Upper lobe of left lung (tissue), 6 donors: ENCODE measurements at places on chromosomes 11 and 22. TPM values are rescaled to one million over a fixed set of nuclear protein-coding genes. Genes with fewer than 3 reads are reported as not detected.

GRCh38 chr22:35204807-35205775, 52.2 kb upstream of the HMGXB4 start:
- no peak for DNase-seq
- H3K36me3 ChIP-seq, result no peaks in the 10 kb centered on the region
- H3K4me3 ChIP-seq, result no peak overlapping the region
- no peaks in the 10 kb centered on the region for H3K4me1 ChIP-seq
- no peaks in the 10 kb centered on the region for H3K27me3 ChIP-seq

DNA sequence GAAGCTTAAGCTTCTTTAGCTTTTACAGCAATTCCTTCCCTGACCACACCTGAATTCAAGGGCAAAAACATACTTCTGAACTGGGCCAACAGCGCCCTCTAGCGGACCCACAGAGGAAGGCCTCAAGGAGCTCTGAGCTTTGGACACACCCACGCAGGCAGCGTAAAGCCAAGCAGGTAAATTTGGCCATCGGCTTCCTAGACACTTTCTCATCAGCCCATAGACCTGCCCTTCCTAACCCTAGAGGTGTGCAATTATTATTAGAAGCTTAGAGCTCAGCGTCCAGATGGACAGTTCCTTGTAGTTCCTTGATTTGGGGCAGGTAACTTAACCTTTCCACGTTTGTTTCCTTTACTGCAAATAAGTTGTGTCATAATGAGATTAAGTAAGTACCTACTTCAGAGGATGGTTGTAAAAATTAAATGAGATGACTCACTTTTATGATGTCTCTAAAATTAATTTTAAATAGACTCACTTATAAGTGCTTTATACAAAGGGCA, 25.7 kb upstream of the HMGXB4 start:
- H3K27ac ChIP-seq, result no peak overlapping the region
- no peaks in the 10 kb centered on the region for H3K27me3 ChIP-seq
- H3K4me1 ChIP-seq, result no peaks in the 10 kb centered on the region
- H3K36me3 ChIP-seq, result no peaks in the 10 kb centered on the region
- DNase-seq, result no peak

DNA sequence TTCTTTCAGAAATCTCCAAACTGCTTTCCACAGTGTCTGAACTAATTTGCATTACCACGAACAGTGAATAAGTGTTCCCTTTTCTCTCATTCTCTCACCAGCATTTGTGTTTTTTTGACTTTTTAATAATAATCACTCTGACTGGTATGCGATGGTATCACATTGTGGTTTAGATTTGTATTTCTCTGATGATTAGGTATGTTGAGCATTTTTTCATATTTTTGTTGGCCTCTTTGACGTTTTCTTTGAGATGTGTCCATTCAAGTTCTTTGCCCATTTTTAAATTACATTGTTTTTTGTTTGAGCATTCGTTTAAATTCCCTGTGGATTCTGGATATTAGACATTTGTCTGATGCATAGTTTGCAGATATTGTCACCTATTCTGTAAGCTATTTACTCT, 1639.6 kb upstream of the TENM4 start:
- H3K27me3 ChIP-seq, result no peaks in the 10 kb centered on the region
- H3K36me3 ChIP-seq, result no peaks in the 10 kb centered on the region
- no peak overlapping the region for H3K4me3 ChIP-seq
- DNase-seq, result no peak
- no peaks in the 10 kb centered on the region for H3K4me1 ChIP-seq

DNA sequence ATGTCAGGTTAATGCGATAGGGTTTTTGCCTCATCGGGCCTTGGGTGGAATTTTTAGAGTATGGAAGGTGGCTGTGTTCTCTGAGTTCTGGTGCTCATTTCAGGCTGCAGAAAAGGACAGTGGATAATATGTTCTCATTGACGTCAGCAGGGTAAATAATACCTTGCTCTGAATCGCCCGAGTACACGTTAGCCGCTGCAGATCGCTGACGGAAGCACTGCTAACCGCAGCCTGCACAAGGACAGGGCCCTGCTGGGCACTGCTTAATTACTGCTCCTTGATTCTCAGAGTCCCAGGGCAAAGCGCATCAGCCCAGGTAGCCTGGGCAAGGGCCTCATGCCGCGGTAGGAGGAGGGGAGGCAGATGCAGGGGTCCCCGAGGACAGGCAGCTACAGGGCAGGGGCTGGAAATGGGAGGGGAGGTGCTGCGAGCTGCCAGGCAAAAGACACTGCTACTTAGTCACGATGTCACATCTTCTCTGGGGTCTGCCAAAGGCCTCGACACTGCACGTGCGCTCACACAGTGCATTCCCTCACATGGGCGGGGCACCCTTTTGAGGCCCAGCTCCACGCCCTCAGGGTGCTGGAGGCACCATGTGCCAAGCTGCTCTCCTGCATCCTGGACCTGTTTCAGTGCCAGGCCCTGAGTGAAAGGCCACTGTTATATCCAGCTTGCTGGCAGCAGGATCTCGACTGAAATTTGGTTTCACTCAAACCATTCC, 35.2 kb downstream of the PPP2R1B start:
- H3K36me3 ChIP-seq, result no peaks in the 10 kb centered on the region
- H3K27ac ChIP-seq, result peak overlapping the region; percentile 91
- no peak overlapping the region for H3K4me3 ChIP-seq
- DNase-seq, result peak; percentile 57
- H3K27me3 ChIP-seq, result no peaks in the 10 kb centered on the region

DNA sequence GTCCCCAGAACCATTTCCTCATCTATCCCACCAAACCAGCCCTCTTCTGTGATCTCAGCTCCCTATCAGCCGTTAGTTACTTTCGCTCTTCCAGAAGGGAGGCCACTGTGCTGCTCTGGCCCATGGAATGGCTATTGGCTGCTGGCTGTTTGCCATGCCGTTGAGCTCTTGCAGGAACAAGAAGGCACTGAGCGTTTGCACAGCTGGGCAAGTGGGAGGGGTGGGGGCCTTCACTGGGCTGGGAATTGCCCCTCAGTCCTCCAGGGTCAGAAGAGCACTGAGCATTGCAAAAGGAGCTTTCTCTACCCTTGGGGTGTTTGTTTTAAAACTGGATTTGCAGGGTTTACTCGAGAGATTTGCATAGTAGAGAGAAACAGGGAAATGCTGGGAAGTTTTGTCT, 129.0 kb upstream of the PARVA start:
- H3K27ac ChIP-seq, result peak overlapping the region; percentile 66
- peak; percentile 97 for DNase-seq
- H3K27me3 ChIP-seq, result no peaks in the 10 kb centered on the region
- H3K4me3 ChIP-seq, result no peak overlapping the region

DNA sequence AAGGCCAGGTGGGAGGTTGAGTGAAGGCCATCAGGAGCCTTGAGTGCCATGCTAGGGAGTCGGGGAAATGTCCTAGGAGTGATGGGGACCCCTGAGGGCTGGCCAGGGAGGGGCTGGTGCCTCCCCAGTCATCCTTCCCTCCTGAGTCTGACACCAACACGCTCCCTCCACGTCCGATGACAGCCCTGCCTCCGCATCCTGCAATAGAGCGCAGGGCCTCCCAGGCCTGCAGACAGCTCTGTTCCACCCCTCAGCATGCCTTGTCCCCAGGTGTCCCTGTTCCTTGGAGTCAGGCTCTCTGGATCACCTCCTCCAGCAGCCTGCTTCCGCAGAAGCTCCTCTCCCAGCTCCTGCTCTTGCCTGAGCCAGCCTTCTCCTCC, 3.1 kb downstream of the RAC2 start:
- H3K4me3 ChIP-seq, result no peak overlapping the region
- H3K4me1 ChIP-seq, result peaks cover 44% of the 10 kb centered on the region
- H3K27ac ChIP-seq, result peak overlapping the region; percentile 83
- no peaks in the 10 kb centered on the region for H3K27me3 ChIP-seq
- DNase-seq, result no peak

GRCh38 chr22:30024231-30024630, 56.0 kb upstream of the HORMAD2 start:
- H3K27ac ChIP-seq, result no peak overlapping the region
- peaks cover 15% of the 10 kb centered on the region for H3K4me1 ChIP-seq
- H3K4me3 ChIP-seq, result no peak overlapping the region
- H3K36me3 ChIP-seq, result peaks cover 83% of the 10 kb centered on the region
- DNase-seq, result no peak

DNA sequence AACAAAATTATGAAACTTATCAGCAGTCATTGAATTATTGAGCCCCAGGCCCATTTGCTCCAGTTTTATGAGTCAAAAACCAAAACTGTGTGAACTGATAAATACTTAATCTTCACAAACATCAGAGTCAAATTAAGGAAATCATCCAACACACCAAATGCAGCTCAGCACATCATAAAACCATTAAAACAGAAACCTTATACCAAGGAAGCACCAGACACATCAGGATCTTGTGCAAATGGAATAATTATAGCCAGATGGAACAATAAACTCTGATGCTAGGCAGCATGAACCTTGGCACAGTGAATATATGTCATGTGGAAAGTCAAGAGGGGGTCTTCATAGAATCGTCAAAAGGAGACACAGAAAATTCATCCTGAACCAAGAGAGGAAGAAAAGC, 410.7 kb upstream of the API5 start:
- H3K27me3 ChIP-seq, result no peaks in the 10 kb centered on the region
- DNase-seq, result no peak
- no peaks in the 10 kb centered on the region for H3K4me1 ChIP-seq
- no peaks in the 10 kb centered on the region for H3K36me3 ChIP-seq

DNA sequence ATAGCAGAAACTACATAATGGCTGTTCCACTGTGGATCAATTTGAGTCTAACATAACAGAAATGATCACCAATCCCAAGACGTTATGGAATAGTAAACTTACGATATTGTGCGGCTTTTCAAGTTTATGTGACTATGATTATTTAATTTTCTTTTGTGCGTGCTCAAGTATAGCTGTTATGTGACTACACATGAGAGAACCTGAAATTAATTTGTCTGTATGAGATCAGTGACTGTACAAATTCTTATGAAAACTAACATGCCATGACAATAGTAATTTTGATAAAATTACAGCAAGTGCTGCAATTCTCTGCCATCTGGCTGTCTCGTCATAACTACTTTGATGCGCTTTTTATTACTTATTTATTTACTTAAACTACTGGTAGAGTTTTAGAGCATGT, 343.2 kb downstream of the DCDC1 start:
- H3K27me3 ChIP-seq, result no peaks in the 10 kb centered on the region
- H3K4me3 ChIP-seq, result no peak overlapping the region
- H3K27ac ChIP-seq, result no peak overlapping the region
- no peaks in the 10 kb centered on the region for H3K4me1 ChIP-seq

- DNase-seq, result no peak
- H3K36me3 ChIP-seq, result peaks cover 3% of the 10 kb centered on the region
- no peaks in the 10 kb centered on the region for H3K4me1 ChIP-seq
- H3K4me3 ChIP-seq, result no peak overlapping the region
- no peak overlapping the region for H3K27ac ChIP-seq
Measured at GRCh38 chr11:11929920-11930319, 78.5 kb downstream of the DKK3 start.

GRCh38 chr11:122170815-122171475, 54.9 kb upstream of the BLID start:
- no peaks in the 10 kb centered on the region for H3K27me3 ChIP-seq
- no peak overlapping the region for H3K4me3 ChIP-seq
- H3K4me1 ChIP-seq, result peaks cover 3% of the 10 kb centered on the region
- no peak for DNase-seq
- no peaks in the 10 kb centered on the region for H3K36me3 ChIP-seq

- H3K4me1 ChIP-seq, result no peaks in the 10 kb centered on the region
- no peak for DNase-seq
- H3K36me3 ChIP-seq, result no peaks in the 10 kb centered on the region
Measured at GRCh38 chr11:57874981-57875380, 113.4 kb downstream of the CTNND1 start.

DNA sequence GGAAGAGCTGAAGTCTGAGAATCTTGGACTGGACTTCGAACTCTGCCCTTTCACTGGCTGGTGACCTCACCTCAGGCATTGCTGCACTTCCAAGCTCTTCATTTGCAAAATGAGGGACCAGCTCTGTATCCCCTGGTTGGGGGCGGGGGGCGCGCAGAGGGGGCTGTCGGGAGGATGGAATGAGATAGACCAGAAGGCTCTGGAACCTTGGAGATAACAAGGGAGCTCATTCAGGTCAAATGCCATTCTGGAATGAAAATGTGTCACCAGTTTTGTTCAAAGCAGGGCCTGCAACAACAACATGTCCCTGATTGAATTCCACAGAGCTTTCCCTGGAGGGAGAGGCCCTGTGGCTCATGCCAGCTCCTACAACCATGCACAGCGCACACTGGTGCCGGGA, 370.5 kb downstream of the MN1 start:
- DNase-seq, result no peak
- H3K4me1 ChIP-seq, result no peaks in the 10 kb centered on the region
- H3K4me3 ChIP-seq, result no peak overlapping the region
- no peaks in the 10 kb centered on the region for H3K36me3 ChIP-seq
- no peaks in the 10 kb centered on the region for H3K27me3 ChIP-seq

GRCh38 chr11:9037046-9037780, 33.4 kb upstream of the NRIP3 start:
- H3K36me3 ChIP-seq, result no peaks in the 10 kb centered on the region
- no peak overlapping the region for H3K27ac ChIP-seq
- H3K4me3 ChIP-seq, result no peak overlapping the region
- H3K27me3 ChIP-seq, result no peaks in the 10 kb centered on the region

- H3K36me3 ChIP-seq, result no peaks in the 10 kb centered on the region
- peaks cover 13% of the 10 kb centered on the region for H3K4me1 ChIP-seq
- H3K27ac ChIP-seq, result peak within 1 kb of the TSS; percentile 81
Measured at GRCh38 chr11:1852877-1853276, at the start of gene LSP1. Gene LSP1 (plus strand): TSS chr11:1853084. CDS start chr11:1853145, 61 bp downstream.

- H3K4me3 ChIP-seq, result no peak overlapping the region
- no peaks in the 10 kb centered on the region for H3K36me3 ChIP-seq
- H3K27ac ChIP-seq, result no peak overlapping the region
- peak; percentile 52 for DNase-seq
Measured at GRCh38 chr11:2569321-2569721, 124.5 kb downstream of the KCNQ1 start.

DNA sequence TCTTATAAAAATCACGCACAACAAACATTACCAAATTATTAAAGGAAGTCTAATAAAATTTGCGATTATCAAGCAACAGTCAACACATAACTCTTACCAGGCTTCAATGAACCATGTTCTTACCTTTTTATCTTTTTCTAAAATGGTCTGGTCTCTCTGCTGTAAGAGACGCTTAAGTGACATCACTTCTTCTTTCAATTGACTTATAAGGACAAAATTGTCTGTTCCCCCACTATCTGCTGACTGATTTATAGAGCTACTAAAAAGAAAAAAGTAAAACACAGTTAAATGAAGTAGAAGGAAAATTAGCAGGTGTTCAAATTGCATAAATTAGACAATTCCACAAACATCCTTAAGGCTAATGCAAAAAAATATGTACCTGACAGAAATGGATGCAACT, 10.9 kb downstream of the FAM76B start:
- H3K27me3 ChIP-seq, result no peaks in the 10 kb centered on the region
- no peak overlapping the region for H3K27ac ChIP-seq
- H3K36me3 ChIP-seq, result peaks cover 26% of the 10 kb centered on the region
- no peak overlapping the region for H3K4me3 ChIP-seq
- DNase-seq, result no peak

The KREMEN1 gene
- 10.9 TPM for total RNA-seq

The C11orf16 gene
- 7.8 TPM for total RNA-seq

The NXPE1 gene
- not detected for total RNA-seq

The KDM4D gene
- not detected for total RNA-seq

The APOBEC3H gene
- total RNA-seq, result 4.2 TPM

The ETS1 gene
- total RNA-seq, result 85.6 TPM

The ZP1 gene
- total RNA-seq, result not detected

The MMP13 gene
- 0.54 TPM for total RNA-seq

The DCHS1 gene
- total RNA-seq, result 10.5 TPM
